Liver (tissue), 10 donors: ENCODE measurements at places on chromosomes 13 and 19. TPM values are rescaled to one million over a fixed set of nuclear protein-coding genes. Genes with fewer than 3 reads are reported as not detected.
A peak's percentile ranks its signal among the peaks of the same experiment; 100 is the strongest.

IGLON5 gene
- polyA plus RNA-seq = 0.46 TPM

TMTC4 gene
- polyA plus RNA-seq = 7.3 TPM

KLK10 gene
- 0.06 TPM for polyA plus RNA-seq

KLK8 gene
- not detected for polyA plus RNA-seq

FXYD1 gene
- polyA plus RNA-seq = 146 TPM

RAB20 gene
- 19.3 TPM for polyA plus RNA-seq

KLK14 gene
- polyA plus RNA-seq = 0.06 TPM

ADGRE2 gene
- polyA plus RNA-seq = 1.3 TPM

CCDC169 gene
- polyA plus RNA-seq = not detected

PRSS57 gene
- 0.10 TPM for polyA plus RNA-seq

IRGC gene
- polyA plus RNA-seq = not detected

IGFL3 gene
- not detected for polyA plus RNA-seq

- H3K4me3 ChIP-seq = no peak overlapping the region
- H3K4me1 ChIP-seq = no peaks in the 10 kb centered on the region
- H3K36me3 ChIP-seq = peaks cover 3% of the 10 kb centered on the region
Measured at GRCh38 chr13:49546561-49546960, 38.8 kb downstream of the RCBTB1 start.

- no peaks in the 10 kb centered on the region for H3K27me3 ChIP-seq
- H3K36me3 ChIP-seq = no peaks in the 10 kb centered on the region
- H3K4me3 ChIP-seq = no peak overlapping the region
- no peak for DNase-seq
- no peak overlapping the region for H3K27ac ChIP-seq
- peaks cover 33% of the 10 kb centered on the region for H3K4me1 ChIP-seq
Measured at GRCh38 chr13:40987606-40988280, 31.4 kb downstream of the ELF1 start.

- DNase-seq = no peak
- H3K27ac ChIP-seq = no peak overlapping the region
- no peak overlapping the region for H3K4me3 ChIP-seq
- peaks cover 4% of the 10 kb centered on the region for H3K4me1 ChIP-seq
- no peaks in the 10 kb centered on the region for H3K36me3 ChIP-seq
Measured at GRCh38 chr19:41545547-41545946, 30.4 kb upstream of the CEACAM21 start.

DNA sequence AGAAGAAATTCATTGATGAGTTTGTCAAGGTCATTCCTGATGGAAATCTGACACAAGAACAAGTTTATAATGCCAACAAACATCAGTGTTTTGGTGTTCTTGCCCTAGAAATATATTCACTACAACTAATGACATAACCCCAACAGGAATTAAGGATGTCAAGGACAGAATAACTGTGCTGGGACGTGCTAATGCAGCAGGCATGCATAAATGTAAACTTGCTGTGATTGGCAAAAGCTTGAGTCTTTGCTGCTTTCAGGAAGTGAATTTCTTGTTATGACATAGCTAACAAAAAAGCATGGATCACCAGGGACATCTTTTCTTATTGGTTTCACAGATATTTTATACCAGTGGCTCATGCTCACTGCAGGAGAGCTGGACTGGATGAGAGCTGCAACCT, 144.6 kb downstream of the KCTD12 start:
- H3K27ac ChIP-seq = no peak overlapping the region
- DNase-seq = no peak

GRCh38 chr13:108755083-108755482, 125.7 kb downstream of the MYO16 start:
- no peak for DNase-seq
- no peaks in the 10 kb centered on the region for H3K36me3 ChIP-seq
- H3K4me3 ChIP-seq = no peak overlapping the region
- H3K4me1 ChIP-seq = no peaks in the 10 kb centered on the region
- no peaks in the 10 kb centered on the region for H3K27me3 ChIP-seq

DNA sequence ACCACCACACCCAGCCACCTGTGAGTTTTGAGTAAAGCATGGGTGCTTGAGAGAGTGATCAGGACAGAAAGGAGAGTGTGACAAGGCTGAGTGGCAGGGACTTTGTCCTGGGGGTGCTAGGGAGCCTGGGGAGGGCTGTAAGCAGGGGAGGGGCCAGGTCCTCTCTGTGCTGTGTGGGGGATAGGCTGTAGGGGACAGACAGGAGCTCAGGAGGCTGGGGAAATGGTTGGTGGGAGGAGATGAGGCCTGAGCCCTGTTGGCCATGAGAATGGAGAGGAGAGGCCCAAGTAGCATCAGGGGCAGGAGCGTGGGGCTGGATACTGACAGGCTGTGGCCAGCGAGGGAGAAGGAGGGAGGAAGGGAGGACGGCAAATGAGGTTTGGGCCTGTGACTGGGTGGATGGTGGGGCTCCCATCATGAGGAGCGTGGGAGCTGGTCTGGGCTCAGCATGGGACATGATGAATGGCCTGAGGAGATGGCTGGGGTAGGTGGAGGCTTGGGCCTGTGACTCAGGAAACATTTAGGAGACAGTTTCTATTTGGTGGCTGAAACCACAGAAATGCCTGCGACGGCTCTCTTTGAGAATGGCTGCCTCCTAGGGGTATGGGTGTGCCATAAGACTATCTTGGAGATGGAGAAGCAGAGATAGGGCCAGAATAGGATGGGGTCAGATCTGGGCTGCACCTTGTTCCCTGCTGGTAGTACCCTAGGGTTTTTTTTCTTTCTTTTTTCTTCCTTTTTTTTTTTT, 25.0 kb downstream of the GRIN2D start:
- no peak overlapping the region for H3K4me3 ChIP-seq
- H3K4me1 ChIP-seq = peaks cover 7% of the 10 kb centered on the region
- H3K27ac ChIP-seq = no peak overlapping the region
- no peak for DNase-seq
- H3K36me3 ChIP-seq = no peaks in the 10 kb centered on the region

DNA sequence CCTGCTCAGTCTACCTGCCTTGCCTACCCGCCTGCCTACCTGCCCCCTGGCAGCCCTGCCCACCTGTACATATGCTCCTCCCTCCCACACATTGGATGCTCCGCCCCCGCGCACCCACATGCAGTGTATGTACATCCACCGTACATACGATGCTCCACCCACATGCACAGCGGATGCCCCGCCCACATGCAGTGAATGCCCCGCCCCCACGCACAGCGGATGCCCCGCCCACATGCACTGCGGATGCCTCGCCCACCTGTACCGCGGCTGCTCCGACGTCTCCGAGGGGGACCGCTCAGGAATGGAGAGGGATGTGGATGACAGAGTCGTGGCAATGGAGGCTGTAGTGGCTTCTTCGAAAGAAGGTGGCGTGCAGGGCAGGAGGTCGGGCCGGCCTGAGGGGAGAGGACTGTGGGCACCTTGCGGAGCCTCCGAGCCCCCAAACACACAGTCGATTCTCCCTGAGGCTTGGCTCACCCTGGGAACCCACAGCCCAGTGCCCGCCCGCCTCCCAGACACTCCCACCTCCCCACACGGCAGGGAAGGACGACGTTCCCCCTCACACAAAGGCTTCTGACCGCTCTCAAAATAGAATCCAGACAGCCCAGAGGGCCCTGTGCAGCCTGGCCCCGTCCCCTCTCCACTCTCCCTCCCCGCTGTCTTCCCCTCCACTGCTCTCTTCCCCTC, 16.5 kb upstream of the CACTIN start:
- DNase-seq = peak; percentile 42
- peaks cover 16% of the 10 kb centered on the region for H3K4me1 ChIP-seq
- H3K27ac ChIP-seq = no peak overlapping the region

DNA sequence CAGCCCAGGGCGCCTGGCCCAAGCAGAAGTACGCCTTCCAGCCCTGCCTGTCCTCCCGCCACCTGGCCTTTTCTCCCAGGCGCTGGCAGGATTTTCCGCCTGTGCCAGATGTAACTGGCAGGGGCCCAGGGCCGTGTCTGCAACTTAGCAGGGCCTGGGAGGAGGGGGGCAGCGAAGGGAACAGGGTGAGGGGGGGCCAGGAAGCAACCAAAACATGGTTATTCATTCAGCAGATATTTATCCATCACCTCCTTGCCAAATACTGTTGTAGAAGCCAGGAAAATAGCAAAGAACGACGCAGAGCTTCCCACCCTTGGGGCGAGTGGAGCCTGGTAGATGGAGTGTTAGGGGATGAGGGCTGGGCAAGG, 5.6 kb downstream of the TLE6 start:
- peak overlapping the region; percentile 70 for H3K27ac ChIP-seq
- peaks cover 16% of the 10 kb centered on the region for H3K4me1 ChIP-seq
- H3K36me3 ChIP-seq = no peaks in the 10 kb centered on the region
- DNase-seq = no peak

- no peaks in the 10 kb centered on the region for H3K36me3 ChIP-seq
- DNase-seq = no peak
- no peaks in the 10 kb centered on the region for H3K4me1 ChIP-seq
- H3K27me3 ChIP-seq = no peaks in the 10 kb centered on the region
Measured at GRCh38 chr13:79910875-79911540, 429.9 kb downstream of the SPRY2 start.

DNA sequence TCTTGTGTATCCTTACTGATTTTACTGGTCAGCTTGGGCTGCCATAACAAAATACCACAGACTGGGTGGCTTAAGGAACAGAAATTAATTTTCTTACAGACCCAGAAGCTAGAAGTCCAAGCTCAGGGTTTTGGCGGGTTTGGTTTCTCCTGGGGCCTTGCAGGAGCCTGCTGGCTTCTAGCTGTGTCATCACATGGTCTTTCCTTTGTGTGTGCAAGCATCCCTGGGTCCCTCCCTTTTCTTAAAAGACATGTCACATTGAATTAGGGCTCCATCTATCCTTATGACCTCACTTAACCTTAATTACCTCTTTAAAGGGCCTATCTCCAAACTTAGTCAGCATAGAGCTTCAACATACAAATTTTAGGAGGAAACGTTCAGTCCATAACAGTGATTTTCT, 23.4 kb downstream of the UBAC2 start:
- H3K36me3 ChIP-seq = no peaks in the 10 kb centered on the region
- H3K4me3 ChIP-seq = no peak overlapping the region
- H3K27me3 ChIP-seq = no peaks in the 10 kb centered on the region
- no peak overlapping the region for H3K27ac ChIP-seq
- H3K4me1 ChIP-seq = peaks cover 9% of the 10 kb centered on the region

GRCh38 chr13:34545461-34545860, 396.6 kb upstream of the NBEA start:
- no peak overlapping the region for H3K27ac ChIP-seq
- DNase-seq = no peak
- H3K27me3 ChIP-seq = no peaks in the 10 kb centered on the region
- H3K36me3 ChIP-seq = no peaks in the 10 kb centered on the region

DNA sequence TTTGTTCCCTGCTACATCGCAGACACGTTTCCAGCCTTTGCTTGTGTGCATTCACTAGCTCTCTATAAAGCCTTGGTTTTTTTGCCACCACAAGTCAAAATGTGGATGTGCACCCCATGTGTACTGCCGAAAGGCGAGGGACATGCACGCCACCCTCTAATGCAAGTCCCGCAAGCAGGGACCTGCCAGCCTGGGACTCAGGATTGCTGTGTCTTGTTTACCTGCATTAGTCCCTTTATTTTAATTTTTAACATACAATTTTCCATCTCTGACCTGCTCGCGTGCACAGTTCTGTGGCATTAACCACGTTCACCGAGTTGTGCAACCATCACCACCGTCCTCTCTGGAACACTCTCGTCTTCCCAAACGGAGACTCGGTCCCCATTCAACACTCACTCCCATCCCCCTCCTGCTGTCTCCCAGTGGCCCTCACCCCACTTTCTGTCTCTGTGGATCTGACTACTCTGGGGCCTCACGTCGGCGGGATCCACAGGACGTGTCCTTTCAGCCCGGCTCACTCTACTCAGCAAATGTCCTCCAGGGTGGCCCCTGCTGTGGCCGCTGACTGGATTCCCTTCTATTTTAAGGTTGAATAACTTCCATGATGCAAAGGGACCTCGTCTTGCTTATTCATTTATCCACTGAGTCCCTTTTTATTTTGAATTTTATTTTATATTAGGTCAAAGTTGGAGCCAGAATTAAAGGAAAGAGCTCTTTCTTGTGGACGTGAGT, 58.4 kb downstream of the RASA3 start:
- no peaks in the 10 kb centered on the region for H3K36me3 ChIP-seq
- H3K27ac ChIP-seq = no peak overlapping the region
- no peaks in the 10 kb centered on the region for H3K27me3 ChIP-seq
- no peaks in the 10 kb centered on the region for H3K4me1 ChIP-seq

DNA sequence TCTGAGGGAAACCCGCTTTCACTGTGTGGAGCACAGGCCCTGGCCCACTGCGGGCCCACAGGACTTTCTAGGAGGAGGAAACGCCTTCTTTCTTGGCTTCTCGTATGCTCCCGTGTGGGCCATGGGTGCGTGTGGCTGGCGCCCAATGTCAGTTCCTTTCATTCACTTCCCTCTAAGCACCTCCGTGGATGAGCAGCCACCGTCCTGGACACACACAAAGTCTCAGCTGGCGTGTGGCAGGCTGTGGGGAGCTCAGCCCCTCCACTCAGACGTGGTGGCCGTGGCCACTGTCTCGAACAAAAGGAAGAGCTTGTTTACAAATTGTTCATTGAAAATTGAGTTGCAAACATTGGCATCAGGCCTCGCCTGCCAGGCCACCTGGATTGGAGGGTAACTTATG, 240.0 kb upstream of the SGCG start:
- H3K27ac ChIP-seq = no peak overlapping the region
- no peak overlapping the region for H3K4me3 ChIP-seq
- no peak for DNase-seq
- H3K27me3 ChIP-seq = no peaks in the 10 kb centered on the region
- H3K36me3 ChIP-seq = no peaks in the 10 kb centered on the region

- H3K4me1 ChIP-seq = no peaks in the 10 kb centered on the region
- H3K27me3 ChIP-seq = no peaks in the 10 kb centered on the region
- DNase-seq = no peak
- no peak overlapping the region for H3K4me3 ChIP-seq
- no peaks in the 10 kb centered on the region for H3K36me3 ChIP-seq
Measured at GRCh38 chr19:52923778-52924593, 758 bp upstream of the ZNF888 start.

GRCh38 chr19:10946958-10947657, 13.7 kb upstream of the SMARCA4 start:
- peaks cover 2% of the 10 kb centered on the region for H3K4me1 ChIP-seq
- no peak for DNase-seq
- H3K4me3 ChIP-seq = no peak overlapping the region
- no peaks in the 10 kb centered on the region for H3K36me3 ChIP-seq
